ENCODE measurements at places on chromosomes 5 and 9.

DNA sequence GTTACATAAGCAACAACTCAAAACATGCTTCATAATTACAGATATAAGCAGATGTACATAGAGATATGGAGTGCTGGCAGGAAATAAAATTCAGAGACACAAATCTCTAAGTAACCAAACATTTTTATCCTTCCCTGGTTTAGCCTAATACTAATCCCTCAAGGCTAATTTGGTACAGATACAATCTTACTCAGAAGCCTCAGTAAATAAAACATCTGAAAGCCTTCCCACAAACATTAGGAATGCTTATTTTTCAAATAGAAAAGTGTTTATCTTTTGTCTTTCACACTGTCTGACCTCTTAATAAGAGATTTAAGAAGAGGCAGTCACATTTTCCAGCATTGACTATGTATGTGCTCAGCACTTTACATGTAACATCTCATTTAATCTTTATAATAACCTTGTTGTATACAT is 399.4 kb downstream of the ARRDC3 start:
- no peaks in the 10 kb centered on the region for H3K4me1 ChIP-seq
- DNase-seq, result no peak
- no peak overlapping the region for H3K4me3 ChIP-seq
- H3K27ac ChIP-seq, result no peak overlapping the region

GRCh38 chr9:99896119-99896518 is 10.3 kb upstream of the STX17 start:
- H3K27me3 ChIP-seq, result peaks cover 44% of the 10 kb centered on the region
- no peak overlapping the region for H3K4me3 ChIP-seq
- DNase-seq, result no peak
- H3K4me1 ChIP-seq, result no peaks in the 10 kb centered on the region

- H3K27ac ChIP-seq, result no peak overlapping the region
- H3K36me3 ChIP-seq, result no peaks in the 10 kb centered on the region
- no peak overlapping the region for H3K4me3 ChIP-seq
- DNase-seq, result no peak
Measured at GRCh38 chr9:8673830-8674229, 874.3 kb upstream of the DMAC1 start.

DNA sequence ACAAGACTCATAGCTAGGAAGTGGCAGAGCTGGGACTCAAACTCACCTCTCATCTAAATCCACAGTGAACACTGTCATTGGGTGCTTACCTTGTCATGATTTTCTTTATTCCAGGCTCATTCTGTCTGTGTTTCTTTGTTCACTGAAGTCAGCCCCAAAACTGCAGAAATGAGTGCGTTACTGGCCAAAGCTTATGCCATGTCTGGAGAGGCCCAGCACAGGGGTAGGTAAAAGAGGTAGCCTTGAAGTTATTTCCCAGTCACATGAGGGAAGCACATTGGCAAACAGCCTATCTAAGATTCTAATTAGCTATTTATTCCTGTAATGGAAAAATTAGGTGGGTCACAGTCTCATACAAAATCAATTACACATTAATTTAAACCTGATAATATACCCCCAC is 29.8 kb downstream of the TTC23L start:
- H3K4me1 ChIP-seq, result no peaks in the 10 kb centered on the region
- H3K4me3 ChIP-seq, result no peak overlapping the region
- no peak overlapping the region for H3K27ac ChIP-seq
- H3K27me3 ChIP-seq, result peaks cover 5% of the 10 kb centered on the region
- DNase-seq, result no peak
- no peaks in the 10 kb centered on the region for H3K36me3 ChIP-seq

DNA sequence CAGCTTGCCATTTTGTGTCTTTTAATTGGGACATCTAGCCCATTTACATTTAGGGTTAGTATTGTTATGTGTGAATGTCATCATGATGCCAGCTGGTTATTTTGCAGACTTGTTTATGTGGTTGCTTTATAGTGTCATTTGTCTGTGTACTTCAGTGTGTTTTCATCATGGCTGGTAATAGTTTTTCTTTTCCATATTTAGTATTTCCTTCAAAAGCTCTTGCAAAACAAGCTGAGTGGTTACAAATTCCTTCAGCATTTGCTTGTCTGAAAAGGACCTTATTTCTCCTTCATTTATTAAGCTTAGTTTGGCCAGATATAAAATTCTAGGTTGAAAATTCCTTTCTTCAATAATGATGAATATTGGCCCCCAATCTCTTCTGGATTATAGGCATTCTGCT is 28.5 kb upstream of the TNFSF15 start:
- no peak for DNase-seq
- H3K36me3 ChIP-seq, result peaks cover 2% of the 10 kb centered on the region
- H3K27me3 ChIP-seq, result peaks cover 37% of the 10 kb centered on the region
- peaks cover 30% of the 10 kb centered on the region for H3K4me1 ChIP-seq
- H3K27ac ChIP-seq, result no peak overlapping the region

GRCh38 chr9:120698766-120699165 is 15.5 kb downstream of the MEGF9 start:
- H3K4me3 ChIP-seq, result no peak overlapping the region
- H3K36me3 ChIP-seq, result no peaks in the 10 kb centered on the region
- peaks cover 31% of the 10 kb centered on the region for H3K4me1 ChIP-seq

- no peak overlapping the region for H3K27ac ChIP-seq
- H3K4me1 ChIP-seq, result no peaks in the 10 kb centered on the region
- H3K4me3 ChIP-seq, result no peak overlapping the region
- H3K27me3 ChIP-seq, result peaks cover 6% of the 10 kb centered on the region
- DNase-seq, result no peak
- H3K36me3 ChIP-seq, result no peaks in the 10 kb centered on the region
Measured at GRCh38 chr9:34554211-34555001, 31.6 kb upstream of the ENHO start.

DNA sequence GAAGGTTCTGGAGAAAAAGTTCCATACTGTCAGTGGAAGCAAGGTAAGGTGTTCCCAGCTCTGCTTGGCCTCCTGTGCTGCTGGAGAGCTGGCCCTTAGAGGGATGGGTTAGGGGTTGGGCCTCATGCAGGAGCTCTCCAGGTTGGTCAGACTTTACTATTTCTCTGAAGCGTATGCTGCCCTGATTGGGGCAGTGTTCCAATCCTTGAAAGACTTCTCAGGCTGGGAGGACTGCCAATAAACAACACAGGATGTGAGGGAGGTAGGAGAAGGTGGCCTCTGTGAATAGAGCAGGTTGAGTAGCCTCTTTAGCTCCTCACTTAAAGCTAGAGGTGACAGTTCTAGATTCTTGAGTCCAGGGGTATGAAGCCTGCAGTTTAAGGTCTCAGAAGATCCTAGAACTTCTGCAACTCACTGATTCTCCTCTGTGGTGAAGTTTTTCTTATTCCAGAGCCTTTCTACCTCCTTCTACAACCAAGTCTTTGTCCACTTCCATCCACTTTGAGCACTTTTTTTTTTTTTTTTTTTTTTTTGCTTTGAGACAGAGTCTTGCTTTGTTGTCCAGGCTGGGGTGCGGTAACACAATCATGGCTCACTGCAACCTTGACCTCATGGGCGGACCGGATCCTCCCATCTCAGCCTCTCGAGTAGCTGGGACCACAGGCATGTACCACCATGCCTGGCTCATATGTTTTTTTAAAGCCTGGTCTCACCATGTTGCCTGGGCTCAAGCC is 3.0 kb downstream of the HNRNPAB start:
- H3K27ac ChIP-seq, result peak overlapping the region; percentile 94
- peaks cover 47% of the 10 kb centered on the region for H3K4me1 ChIP-seq
- H3K36me3 ChIP-seq, result peaks cover 48% of the 10 kb centered on the region
- no peak for DNase-seq

DNA sequence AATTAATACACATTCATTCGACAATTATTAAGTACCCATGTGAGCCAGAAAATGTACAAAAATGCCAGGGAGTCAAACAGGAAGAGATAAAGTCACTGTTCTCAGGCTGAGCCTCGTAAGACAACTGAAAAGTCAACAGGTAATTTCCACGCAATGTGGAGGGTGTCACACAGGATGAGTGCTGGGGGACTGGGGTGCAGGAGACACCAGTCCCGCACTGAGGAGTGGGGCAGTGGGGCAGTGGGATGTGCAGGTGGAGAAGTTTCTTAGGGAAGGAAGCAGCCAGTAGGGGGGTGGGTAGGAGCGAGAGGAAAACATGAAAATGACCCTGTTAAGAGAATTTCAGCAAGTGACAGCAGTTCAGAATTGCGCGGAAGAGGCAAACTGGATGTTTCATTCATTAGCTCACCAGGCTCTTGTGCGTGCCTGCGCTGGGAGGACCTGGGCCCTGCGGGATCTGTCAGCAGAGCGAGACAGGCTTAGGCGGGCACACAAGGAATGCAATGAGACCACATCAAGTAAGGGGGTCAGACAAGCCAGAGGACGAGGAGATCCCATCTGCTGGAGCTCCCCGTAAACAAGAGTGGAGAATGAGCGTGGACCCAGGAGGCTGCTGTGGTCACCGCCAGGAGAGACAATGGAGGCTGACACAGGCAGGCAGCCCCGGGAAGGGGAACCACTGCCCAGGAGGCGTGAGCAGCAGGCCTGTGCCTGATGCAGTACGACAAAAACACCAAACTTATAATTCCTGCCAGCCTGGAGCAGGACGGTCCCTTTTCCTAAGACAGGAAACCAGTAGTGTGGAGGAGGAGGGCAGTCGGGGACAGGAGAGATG is 21.0 kb downstream of the CAMSAP1 start:
- no peak for DNase-seq
- peaks cover 66% of the 10 kb centered on the region for H3K4me1 ChIP-seq
- H3K36me3 ChIP-seq, result no peaks in the 10 kb centered on the region
- peak overlapping the region; percentile 61 for H3K4me3 ChIP-seq
- no peaks in the 10 kb centered on the region for H3K27me3 ChIP-seq

DNA sequence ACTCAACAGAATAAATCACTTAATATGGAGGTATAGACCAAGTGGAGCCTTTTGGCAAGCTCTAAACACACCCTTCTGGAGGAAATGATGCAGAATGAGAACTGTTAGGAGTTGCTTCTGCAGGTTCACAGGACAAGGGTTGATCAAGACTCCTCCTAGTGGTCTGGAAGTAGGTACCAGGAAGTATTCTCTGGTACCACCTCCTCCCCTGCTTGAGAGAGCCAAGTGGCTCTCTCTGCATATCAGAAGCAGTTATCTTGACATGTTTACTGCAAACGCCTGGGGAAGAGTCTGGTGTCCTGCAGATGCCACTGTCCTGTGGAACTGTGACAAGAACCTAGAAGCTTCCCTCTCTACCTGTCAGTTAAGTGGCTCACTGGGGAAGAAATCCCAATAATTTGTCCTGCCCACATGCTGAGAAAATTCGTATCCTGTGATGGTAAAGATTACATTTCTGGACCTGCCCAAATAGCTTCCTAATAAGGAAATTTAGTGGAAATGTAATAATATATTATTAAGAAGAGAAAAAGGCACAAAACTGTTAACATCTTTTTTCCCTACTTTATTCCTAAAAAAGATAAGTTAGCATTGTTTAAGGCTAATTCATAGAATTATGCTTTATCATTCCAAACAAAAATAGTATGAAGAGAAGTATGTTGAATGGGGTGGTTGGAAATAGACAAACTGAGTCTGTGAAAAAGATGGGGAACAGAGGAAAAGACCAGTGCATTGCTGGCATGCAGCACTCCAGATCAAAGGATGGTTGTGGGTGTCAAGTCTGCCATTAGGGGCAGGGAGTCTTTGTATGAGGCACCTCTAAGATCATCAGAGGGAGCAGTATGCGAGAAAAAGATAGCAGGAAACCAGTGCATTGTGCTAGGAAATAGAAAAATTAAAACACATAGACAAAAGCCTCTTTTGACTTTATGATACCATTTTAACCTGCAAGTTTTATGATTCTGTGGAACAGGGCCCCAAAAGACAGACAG is 118.8 kb downstream of the CDC42SE2 start:
- peaks cover 98% of the 10 kb centered on the region for H3K4me1 ChIP-seq
- no peaks in the 10 kb centered on the region for H3K27me3 ChIP-seq
- peaks cover 11% of the 10 kb centered on the region for H3K36me3 ChIP-seq
- DNase-seq, result peak; percentile 56
- peak overlapping the region; percentile 96 for H3K27ac ChIP-seq
- H3K4me3 ChIP-seq, result peak overlapping the region; percentile 60

DNA sequence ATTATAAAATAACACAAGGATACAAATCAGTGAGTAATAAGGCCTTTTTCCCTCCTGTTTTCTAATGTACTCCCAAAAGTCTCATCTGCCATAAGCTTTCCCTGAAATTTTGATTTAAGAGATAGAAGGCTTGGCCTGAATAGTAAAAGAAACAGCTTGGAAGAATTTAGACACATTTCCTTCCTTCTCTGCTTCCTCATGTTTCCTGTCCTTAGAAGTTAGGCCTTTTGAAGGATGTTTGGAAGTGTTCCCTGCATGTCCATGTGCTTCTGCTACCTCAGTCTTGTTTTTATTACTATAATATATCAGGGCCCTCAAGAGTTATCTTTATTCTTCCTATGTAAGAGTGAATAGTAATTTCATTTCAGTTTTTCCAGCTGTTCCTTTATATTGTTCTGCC is 242.7 kb downstream of the DEPDC1B start:
- no peaks in the 10 kb centered on the region for H3K4me1 ChIP-seq
- H3K27me3 ChIP-seq, result no peaks in the 10 kb centered on the region
- H3K36me3 ChIP-seq, result no peaks in the 10 kb centered on the region
- H3K4me3 ChIP-seq, result no peak overlapping the region
- no peak for DNase-seq

DNA sequence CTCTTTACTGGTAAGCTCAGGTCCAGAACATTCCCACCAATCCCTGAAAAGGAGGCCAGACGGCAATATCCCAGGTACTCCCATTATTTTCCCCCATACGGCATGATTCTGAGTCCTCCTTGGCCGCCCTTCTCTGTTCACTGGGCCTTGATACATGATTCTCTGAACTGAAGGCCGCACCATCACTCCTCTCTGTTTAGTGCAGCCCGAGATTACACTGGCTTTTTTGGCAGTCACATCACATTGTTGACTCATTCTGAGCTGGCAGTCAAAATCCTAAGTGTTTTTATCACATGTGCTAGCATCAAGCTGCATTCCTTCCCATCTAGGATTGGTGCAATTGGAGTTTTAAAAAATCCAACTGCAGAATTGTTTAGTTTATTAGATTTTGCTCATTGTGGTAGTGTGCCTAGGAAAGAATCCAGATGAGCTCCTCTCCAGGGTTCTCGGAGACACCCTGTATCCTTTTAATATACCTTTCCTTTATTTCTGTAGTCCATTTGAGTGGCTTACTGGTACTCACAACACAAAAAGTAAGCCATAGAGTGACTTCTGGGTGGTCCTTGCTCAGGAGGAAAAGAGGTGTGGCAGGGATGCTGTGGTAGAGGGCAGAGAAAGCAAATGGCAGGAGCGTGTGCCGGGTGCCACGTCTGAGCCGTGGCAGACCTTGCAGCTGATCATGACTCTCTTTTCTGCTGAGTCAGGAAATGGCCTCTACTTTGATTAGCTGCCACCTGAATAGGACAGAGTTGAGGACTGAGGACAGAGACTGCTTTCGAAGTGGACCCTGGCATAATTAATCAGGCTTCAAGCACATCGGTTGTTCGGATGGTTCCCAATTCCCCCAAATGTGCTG is 121.1 kb upstream of the IL12B start:
- peaks cover 12% of the 10 kb centered on the region for H3K4me1 ChIP-seq
- no peak for DNase-seq
- no peaks in the 10 kb centered on the region for H3K36me3 ChIP-seq
- H3K27me3 ChIP-seq, result peaks cover 86% of the 10 kb centered on the region

Data from activated T-cell treated with anti-CD3 and anti-CD28 coated beads, Interleukin-2, amount 50 U/mL, for 72 hours (primary cell).